ENCODE measurements at places on chromosomes 5 and 9.

DNA sequence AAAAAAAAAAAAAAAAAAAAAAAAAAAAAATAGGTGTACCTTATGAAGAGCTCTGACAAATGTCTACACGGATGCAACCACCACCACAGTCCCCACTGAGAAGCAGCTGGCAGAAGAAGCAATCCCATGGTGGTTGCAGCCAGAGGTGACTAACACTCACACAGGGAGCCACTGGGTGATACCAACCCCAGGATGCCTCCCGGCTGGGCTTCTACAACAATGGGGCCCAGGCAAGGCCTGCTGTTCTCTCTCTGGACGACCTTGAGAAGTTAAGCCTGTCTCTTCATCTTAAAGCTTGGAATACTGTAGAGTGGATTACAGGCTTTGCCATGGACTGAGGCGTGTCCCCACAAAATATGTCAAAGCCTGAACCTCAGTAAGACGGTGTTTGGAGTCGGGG, 104.1 kb downstream of the ROR2 start:
- DNase-seq, result no peak

GRCh38 chr9:114856942-114857315, 51.1 kb upstream of the TNFSF15 start:
- DNase-seq, result no peak

DNA sequence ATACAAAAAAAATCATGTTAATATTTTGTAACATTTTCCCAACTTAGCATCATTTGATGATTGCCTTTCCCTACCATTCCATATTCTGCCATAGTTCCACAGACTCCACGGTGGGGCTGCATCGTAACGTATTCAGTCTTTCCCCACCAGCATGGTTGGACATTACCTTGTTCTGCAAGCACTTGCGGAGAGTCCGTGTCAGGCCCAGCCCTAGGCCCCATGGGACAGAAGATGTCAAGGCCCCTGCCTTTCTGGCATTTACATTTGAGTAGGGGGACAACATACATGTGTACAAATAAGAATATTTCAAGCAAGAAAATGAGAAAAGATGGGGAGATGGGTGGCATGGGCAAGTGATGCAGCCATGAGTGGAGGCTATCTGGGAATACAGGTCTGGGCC, 8.2 kb upstream of the PHF2 start:
- DNase-seq, result no peak

DNA sequence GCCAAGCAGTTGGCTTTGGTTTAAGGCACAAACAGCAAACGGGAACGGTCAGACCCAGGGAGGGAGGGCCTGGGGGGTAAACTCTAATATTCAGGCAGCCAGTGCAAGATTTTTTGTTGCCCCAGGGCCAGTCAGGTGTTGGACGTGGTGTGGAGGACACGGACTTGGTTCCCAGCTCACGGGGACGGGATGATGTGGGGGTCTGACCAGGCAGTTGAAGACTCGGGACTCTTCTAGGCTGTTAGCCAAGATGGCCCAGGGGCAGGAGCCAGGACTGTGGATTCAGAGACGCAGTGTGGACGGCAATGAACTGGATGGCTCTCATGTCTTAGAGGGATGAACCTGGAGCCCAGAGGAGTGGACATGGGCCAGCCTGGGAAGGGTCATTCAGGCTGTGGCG, 169.2 kb downstream of the C9orf50 start:
- DNase-seq, result no peak

DNA sequence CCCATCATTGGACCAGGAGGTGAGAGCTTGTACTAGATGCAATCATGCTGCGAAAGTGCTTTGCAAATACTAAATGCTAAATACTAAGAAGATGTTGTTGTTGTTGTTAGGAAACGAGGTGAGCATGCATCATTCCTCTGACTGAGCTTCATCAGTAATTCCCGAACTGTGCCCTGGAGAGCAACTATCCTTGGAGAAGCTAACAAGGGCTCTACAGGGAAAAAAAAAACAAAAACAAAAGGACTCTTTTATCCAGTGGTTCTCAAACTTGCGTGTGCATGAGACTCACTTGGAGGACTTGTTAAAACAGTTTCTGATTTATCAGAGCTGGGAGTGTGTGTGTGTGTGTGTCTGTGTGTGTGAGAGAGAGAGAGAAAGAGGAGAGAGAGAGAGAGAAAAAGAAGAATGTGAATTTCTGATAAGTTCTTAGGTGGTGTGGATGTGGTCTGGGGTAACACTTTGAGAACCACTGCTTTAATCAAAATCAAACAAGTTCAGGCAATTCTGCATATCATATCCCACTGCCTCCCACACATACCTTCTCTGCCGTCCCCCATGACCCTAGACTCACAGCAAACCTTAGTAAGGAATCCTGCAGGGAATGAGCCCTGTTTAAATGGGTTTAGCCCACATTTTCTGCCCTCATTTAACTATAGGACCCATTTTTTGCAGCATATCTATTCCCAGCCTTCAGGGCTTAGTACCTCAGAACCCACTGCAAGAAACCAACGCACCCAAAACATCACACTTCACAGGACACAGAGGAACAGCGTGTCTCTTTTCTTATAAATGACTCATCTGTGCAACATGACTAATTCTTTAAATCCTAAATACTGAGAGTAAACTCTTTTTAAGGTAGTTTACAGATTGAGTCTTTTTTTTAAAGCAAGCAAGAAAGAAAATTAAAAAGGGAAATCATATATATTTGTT, 48.9 kb downstream of the PDE6A start:
- peak; percentile 57 for DNase-seq

DNA sequence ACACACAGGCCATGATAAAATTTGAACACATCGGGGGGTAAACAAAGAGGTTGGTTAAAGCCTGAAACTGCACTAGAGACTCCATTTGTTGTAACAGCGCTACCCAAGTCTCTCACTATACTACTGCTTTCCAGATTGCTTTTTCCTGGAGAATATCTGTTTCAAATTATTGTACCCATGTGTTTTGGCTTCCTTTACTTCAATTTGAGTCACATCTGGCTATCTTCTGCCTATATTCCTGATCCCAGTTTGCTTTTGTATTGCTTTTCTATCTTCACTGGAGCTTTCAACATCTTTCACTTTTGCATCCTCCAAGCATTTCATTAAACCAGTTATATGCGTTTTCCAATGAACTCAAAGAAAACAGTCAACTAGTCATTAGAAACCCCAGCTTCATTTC, 404.7 kb downstream of the MLLT3 start:
- no peak for DNase-seq

DNA sequence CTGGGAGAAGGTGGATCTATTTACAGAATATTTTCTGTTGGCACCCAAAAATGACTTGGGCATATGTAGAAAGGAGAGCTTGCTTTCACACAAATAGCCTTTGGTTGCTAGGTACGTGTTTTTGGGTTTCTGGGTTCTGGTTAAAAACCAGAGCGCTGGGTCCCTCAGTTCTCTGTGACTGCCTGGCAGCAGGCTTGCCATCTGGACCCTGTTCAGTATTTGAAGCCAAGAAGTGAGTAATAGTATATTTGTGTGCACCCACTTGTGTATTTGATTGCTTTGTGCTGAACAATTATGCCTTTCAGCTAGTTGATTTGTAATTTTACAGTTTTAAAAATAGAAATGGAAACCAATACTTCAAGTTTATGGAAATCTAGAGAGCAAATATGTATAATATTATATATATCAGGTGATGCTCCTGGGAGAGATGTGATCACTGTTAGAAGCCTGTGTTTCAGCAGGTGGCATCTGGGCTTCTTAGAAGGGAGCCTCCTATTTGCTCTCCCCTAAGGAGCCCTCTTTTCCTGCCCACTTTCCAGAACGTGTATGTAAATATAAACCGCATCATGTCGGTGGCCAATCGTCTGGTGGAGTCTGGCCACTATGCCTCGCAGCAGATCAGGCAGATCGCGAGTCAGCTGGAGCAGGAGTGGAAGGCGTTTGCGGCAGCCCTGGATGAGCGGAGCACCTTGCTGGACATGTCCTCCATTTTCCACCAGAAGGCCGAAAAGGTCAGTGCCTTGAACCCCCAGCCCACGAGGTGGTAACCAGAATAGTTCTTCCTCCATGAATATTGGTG, 153.6 kb downstream of the TRIO start:
- DNase-seq, result no peak

DNA sequence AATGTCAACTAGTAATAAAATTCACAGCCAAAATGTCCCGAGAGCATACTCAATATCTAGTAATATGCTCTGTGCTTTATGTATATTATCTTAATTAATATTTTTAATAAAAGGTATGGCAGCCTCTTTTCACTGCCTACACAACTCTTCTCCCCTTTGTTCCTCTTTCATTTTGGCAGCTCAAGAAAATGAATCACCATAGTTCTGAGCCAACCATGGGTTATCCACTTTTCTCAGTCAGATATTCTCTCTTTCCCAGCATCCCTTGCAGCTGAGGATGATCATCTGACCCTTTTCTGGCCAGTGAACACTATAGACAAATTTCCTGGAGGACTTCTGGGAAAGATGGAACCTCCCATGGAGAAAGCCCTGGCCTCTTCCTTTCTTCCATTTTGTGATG, 8.2 kb upstream of the DOCK8 start:
- DNase-seq, result no peak

- no peak for DNase-seq
Observed at GRCh38 chr9:92602413-92602812, 66.6 kb upstream of the ECM2 start.

DNA sequence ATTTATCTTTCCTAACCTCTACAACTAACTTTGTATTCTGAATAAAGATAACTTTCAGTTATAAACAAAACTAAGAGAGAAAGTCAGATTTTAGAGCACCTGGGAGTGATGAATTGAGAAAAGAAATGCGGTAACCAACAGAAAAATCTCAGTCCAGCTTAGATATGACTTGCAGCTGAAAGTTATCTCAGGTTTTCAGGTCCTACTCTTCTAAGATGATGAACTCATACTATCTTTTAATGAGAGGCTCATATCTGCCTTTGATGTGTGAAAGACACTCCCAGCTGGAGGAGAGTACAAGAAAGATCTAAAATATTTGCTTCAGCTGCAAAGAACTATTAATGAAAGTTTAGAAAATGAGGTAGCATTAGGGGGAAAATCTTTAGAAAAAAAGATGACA, 190.5 kb downstream of the DENND1A start:
- no peak for DNase-seq

- no peak for DNase-seq
Observed at GRCh38 chr5:75262271-75262670, 25.6 kb upstream of the ANKRD31 start.

DNA sequence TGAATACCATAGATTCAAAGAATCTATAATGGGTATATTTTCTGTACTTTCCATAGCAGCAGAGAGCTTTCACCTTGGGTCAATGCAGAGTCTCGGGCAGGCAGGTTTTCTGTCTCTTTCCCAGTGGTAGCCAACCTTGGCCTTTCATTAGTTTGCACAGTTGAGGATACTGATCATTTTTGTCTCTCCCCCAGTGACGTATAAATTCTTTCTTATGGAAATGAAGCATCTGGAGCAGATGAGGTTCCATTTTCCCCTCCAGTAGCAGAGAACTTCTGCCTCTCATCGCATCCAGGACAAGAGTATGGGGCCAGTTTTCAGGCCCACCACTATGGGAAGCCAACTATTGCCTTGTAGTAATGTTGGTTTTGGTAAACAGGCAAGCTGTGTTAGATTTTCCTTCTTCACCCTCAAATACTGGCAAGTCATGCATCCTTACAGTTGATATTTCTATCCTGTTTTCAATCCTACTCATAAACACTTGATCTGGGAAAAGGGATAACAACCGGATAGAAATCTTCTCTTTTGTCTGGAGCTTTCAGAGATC, 845.2 kb upstream of the CDH18 start:
- DNase-seq, result no peak

DNA sequence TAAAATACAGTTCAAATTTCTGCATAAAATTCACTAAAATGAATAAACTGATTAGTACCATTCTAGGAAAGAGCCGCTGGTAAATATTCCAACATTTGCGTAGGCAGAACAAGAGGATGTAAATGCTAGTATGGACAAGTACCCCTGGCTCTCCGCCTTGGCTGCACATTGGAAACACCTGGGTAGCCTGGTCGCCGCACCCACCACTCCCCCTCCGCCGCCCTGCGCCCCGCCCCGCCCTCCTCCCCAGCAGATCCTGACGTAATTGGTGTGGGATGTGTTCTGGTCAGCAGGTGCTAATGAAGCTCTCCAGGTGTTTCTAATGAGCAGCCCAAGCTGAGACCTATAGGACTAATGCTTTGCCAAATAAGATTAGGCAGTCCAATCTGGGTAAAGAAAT, 225.7 kb downstream of the FRMD3 start:
- DNase-seq, result no peak

GRCh38 chr9:91179237-91180138, 182.2 kb downstream of the AUH start:
- no peak for DNase-seq

- DNase-seq, result no peak
Observed at GRCh38 chr5:87195616-87196015, 72.1 kb upstream of the RASA1 start.

DNA sequence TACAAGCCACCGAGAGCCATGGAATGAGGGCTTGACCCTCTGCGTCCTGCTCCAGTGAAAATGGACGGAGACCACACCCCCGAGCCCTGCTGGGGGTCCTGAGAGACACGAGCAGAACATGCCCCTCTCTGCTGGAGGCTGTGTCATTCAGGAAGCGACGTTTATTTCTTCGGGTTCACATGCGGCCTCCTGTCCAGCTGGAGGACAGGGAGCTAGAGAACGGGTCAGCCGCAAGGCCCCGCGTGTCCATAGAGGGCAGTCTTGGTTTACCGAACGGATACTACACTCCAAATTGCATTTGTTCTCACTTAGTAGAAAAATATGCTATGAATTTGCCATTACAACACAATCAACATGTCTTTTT, 36.1 kb downstream of the MRPL36 start:
- peak; percentile 30 for DNase-seq

- DNase-seq, result no peak
Observed at GRCh38 chr5:167565189-167565954, 726.1 kb upstream of the WWC1 start.

DNA sequence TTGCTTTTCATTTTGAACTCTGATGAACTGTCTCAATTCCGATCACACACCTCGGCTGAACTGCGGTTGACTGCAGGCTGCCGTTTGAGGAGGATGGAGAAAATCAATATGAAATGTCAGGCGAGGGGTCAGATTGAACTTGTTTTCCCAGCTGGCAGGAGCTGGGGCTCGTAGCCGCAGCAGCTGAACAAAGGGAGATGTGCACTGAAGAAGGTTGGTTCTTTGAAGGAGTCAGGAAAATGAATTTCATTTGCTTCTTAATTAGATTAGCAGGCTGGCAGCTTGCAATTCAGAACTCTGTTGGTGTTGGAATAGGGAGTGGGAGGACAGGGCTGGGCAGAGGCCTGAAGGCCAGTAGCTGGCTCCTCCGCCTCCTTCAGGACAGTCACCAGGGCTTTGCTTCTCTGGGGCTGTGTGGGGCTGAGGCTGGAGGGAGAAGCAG, 117.4 kb upstream of the GPR151 start:
- DNase-seq, result no peak

- DNase-seq, result no peak
Observed at GRCh38 chr9:72305707-72306106, 59.3 kb downstream of the ZFAND5 start.
